ENCODE measurements at places on chromosomes 16 and 17.

DNA sequence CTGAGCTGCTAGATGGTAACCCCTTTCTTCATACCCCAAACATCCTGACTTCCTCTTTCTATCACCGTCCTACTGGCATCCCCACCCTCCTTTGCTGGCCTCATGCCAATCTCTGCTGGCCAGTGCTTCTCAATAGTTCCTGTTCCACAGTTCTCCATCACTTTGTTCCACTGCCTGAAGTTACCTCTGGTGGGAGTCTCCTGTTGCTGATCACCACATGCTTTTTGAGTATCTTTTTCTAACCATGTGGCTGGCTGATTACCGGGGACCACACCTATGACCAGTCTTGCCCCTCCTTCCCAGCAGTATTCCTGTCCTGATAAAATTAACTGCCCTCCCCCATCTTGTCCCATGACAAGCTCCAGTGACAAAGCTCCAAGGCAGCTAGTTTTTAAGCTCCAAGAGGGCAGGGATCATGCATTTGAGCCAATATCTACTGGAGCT lies 380.4 kb upstream of the CCL2 start:
- no peak for DNase-seq

GRCh38 chr17:81926451-81927151 lies 934 bp downstream of the MAFG start:
- peak; percentile 63 for DNase-seq

- peak; percentile 76 for DNase-seq
These were observed 7.5 kb downstream of the LDHD start for GRCh38 chr16:75108792-75109731.

- DNase-seq = no peak
These were observed 17.4 kb downstream of the USP22 start for GRCh38 chr17:21025451-21025850.

DNA sequence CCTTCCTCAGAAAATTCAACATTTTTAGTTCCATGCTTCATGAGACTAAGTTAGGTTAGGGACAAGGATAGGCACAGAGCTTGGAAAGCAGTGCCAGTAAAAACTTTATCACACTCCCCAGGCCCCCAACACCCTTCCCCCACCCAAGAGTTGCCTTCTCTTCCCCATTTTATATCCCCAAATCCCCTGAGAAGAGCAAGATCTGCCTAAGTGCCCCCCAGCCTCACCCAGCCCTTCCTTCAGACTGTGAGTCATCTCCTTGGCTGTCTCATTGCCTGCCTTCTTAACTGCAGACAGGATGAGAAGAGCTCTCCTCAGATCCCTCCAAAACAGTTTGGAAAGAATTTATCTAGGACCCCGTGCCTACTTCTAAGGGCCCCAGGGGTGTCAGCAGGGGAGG lies 55.8 kb downstream of the NEUROD2 start:
- no peak for DNase-seq

GRCh38 chr17:51461578-51462004 lies 201.2 kb downstream of the UTP18 start:
- DNase-seq = no peak

All from GM06990 (cell line).